ENCODE measurements at places on chromosomes 11 and 22.

DNA sequence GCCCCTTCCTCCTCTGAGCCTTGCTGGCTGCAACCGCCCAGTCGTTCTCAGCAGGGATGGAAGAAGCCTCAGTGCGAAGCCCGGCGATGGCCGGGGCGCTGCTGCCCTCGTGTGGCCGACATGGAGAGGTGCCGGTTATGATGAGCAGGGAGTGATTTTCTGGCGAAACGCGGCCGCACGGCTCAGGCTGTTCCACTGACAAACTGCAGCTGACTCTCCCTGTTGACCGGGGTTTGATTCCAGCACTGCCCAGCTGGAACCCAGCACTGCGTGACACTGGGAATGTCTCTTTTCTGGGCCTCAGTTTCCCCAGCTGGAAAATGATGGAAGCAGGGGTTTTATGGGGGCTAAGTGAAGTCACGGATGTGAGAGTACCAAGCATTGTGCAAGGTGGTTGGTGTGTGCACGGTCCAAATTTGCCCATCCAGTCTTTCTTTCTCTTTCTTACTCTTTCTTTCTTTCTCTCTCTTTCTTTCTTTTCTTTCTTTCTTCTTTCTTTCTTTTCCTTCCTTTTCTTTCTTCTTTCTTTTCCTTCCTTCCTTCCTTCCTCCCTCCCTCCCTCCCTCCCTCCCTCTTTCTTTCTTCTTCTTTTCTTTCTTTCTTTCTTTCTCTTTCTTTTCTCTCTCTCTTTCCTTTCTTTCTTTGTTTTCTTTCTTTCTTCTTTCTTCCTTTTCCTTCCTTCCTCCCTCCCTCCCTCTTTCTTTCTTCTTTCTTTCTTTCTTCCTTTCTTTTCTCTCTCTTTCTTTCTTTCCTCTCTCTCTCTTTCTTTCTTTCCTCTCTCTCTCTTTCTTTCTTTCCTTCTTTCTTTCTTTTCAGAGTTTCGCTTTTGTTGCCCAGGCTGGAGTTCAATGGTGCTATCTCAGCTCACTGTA lies 25.8 kb upstream of the MPPED1 start:
- peak; percentile 75 for DNase-seq

- peak; percentile 49 for DNase-seq
Observed at GRCh38 chr11:45142241-45143055, 4.0 kb upstream of the PRDM11 start.

DNA sequence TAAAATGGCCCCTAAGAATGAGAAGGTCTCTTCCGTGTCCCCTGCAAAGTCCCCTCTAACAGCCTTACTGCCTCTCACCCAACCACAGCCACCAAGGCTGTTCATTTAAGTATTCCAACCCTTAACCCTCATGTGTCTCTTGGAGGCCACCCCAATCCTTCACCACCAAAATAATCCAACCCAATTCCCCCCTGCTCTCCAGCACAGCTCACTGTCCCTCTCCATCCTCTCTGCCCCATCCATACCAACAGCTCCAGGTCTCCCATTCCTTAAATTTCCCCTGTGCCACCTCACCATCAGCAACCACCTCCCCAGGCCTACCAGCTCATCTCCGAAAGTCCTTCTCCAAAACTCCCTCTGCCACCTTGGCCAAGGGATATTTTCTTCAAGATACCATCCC lies 1.4 kb downstream of the FAM168A start:
- DNase-seq, result no peak

DNA sequence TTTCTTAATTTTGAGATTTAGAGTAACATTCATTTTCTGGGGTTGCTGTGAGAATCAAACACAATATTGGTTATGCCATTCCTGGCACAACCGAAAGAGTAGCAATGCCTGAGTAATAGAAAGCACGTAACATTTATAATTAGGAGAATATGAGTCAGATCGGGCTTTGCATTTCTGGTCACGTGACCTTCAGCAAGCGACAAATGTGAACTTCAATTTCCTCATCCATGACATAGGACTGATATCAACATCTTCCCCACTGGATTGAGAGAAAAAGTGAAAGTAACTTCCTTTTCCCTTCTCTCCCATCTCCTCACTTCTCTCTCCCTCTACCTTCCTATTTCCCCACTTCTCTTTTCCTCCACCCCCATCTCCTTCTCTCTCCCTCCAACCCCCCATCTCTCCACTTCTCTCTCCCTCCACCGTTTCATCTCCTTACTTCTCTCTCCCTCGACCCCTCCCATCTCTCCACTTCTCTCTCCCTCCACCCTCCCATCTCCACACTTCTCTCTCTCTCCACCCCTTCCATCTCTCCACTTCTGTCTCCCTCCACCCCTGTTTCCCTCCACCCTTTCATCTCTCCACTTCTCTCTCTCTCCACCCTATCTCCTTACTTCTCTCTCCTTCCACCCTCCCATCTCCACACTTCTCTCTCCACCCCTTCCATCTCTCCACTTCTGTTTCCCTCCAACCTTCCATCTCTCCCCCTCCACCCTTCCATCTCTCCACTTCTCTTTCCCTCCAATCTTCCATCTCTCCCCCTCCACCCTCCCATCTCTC lies 33.5 kb upstream of the CAT start:
- no peak for DNase-seq

- DNase-seq, result peak; percentile 3
Observed at GRCh38 chr11:48384670-48385069, 18.4 kb upstream of the OR4C5 start.

GRCh38 chr11:114395736-114396135 lies 4.6 kb downstream of the C11orf71 start:
- no peak for DNase-seq

- no peak for DNase-seq
Observed at GRCh38 chr11:131675121-131675888, 304.9 kb downstream of the NTM start.

GRCh38 chr11:109425554-109425953 lies 3.6 kb downstream of the C11orf87 start:
- DNase-seq, result no peak

DNA sequence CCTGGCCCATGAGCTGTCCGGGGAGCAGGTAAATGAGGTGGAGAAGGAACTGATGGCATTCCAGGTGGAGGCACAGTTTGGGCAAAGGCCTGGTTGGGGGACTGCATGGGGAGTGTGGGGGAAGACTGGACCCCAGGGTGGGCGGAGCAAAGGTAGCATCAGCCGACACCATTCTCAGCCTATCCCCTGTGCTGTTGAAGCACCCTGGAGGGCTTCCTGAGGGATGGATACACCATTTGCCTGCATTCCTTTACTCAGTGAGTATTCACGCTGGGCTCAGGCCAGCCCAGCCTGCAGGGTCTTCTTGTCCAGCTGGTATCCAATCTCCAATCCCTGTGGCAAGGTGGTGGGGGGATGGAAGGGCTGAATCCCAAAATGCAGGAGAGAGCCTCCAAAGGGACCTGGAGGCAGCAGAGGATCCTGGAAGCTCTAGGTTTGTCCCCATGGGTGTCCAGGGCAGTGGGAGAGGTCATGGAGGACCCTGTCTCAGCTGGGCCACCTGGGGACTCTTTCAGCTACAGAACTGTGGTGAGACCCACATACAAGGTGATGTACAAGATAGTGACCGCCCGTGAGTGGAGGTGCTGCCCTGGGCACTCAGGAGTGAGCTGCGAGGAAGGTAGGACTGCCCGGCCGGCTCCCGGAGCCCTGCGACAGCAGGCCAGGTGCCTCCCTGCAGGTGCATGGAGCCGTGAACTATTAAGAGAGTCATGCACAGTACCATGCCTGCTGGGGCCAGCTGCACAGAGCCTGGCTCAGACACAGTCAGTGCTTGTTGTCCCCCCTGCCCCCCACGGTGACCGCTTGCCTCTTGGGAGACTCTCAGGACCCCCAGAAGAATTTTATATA lies 9.5 kb downstream of the EMID1 start:
- DNase-seq, result no peak

GRCh38 chr11:75022759-75023396 lies 34.1 kb downstream of the NEU3 start:
- DNase-seq, result peak; percentile 66

DNA sequence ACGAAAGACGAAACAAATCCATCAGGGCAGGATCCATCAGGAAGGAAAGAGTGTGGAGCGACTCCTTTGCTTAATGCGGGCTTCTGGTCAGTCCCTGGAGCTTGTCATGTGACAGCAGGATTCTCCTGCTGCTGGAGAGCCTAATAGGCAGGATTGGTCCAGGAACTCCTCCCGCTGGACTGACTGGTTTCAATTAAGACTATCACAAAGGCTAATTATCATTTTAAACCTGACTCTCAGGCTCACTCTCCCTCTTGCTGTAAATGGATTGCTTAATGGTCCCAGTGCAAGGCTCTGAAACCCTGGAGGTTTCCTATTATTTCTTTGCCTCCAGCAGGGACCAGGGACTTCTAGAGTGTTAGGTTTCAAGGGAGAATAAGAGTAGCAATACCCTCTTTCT lies 493.8 kb downstream of the NTM start:
- no peak for DNase-seq

GRCh38 chr11:128696941-128697340 lies 3.1 kb downstream of the FLI1 start:
- no peak for DNase-seq

DNA sequence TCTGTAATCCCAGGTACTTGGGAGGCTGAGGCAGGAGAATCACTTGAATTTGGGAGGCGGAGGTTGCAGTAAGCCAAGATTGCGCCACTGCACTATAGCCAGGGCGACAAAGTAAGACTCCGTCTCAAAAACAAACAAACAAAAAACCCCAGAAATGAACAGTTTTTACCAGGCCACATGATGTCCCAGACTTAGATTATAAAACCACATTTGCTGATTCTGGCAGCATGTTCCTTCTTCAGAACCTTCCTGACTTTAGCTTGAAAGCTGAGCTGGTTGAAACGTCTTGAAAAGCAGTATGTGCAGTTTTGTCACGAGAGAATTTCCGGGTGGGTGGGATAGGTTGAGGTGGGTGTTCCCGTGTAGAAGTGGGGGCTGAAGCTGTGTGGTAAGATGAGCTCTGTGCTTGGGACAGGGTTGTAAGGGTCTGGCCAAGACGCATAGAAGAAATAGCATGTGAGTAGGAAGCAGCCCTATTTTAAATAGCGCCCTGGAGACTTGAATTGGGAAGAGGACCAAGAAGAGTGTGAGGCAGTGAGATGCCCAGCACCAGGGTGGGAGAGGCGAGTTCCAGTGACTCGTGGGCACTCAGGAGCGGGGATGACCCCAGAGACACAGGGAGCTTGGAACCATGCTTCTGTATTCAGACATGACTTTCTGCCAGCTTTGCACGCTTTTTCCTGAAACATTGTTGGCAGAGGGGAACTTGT lies 7.6 kb downstream of the AP2A2 start:
- DNase-seq, result no peak

- no peak for DNase-seq
Observed at GRCh38 chr11:119785131-119785530, 56.1 kb upstream of the NECTIN1 start.

GRCh38 chr11:134349109-134349801 lies 17.5 kb downstream of the GLB1L2 start:
- no peak for DNase-seq

- DNase-seq, result no peak
Observed at GRCh38 chr22:35316751-35317150, 17.1 kb downstream of the TOM1 start.

- no peak for DNase-seq
Observed at GRCh38 chr22:24302591-24302990, 32.0 kb downstream of the SPECC1L start.

DNA sequence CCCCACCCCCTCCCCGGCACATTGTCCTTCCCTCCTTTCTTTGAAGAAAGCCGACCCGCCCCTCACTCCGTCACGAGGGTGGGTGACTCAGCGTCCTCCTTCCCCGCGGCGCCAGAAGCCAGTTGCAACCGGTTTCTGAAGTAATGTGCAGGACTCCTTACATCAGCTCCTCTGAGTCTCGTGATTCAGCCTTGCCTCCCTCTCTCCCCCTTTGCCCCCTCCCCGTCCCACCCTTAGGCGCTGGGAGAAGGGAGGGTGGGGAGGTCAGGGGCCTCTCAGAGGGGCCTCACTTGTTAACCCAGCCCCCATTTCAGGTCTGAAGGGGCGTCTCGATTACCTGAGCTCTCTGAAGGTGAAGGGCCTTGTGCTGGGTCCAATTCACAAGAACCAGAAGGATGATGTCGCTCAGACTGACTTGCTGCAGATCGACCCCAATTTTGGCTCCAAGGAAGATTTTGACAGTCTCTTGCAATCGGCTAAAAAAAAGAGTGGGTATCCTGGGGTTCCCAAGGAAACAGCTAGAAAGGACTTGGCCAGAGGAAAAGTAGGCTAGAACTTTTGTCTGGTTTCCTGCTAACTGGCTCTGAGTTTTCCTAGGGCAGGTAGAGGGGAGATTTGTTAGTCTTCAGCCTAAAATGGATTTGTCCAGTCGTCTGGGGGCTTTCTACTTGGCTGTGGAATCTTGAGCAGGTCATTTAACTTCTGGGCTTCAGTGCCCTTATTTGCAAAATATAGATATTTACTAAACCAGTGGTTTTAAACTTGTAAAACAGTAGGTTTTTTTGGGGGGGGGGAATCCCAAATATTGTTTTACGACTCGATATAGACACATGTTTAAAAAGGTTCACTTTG lies 1.1 kb downstream of the SLC3A2 start:
- DNase-seq, result peak; percentile 72

DNA sequence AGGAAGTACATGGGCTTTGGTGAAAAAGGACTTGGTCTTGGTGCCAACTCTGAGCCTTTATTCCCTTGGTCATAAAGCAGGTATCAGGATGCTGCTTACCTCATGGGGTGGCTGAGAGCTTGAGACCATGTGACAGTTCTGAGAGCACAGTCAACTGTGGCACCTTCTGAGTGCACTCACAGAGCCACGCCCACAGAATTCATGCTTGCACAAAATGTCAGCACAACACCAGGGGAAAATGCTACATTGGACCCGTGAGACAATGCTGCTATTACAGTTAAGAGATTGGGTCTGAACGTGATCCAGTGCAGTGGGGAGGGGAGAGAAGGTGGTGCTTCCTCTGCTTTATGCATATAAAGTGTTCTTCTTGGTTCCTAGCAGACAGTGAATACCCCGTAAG lies 79.5 kb upstream of the SPON1 start:
- no peak for DNase-seq

DNA sequence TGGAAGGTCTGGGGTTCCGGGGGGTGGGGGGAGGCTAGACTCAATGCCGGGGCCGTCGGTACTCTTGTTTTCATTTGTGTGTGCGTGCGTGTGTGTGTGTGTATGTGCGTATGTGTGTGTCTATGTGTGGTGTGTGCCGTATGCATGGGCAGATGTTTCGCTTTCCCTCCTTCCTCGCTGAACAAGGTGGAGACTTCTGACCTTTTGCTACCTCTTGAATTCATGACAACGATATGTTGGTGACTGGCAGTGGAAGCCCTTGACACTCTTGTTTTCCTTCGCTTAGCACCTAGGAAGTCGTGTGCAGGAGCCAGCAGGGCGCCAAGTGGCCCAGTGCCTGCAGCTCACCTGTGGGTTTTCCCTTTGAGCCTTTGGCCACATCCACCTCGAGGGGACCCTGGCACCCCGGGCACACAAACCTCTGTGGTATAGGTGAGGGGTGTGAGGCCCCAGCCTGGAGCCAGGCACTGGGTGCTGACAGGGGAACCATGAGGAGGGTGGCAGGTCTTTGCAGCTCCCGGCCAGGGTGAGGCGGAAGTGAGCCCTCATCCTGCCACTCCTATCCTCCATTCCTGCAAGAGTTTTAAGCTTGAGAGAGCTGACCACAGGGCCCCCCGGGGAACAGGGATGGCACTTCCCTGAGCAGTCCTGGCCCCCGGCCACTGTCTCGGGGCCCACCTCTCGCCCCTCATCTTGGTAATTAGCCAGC lies 19.3 kb upstream of the TMEM191C start:
- peak; percentile 19 for DNase-seq

- no peak for DNase-seq
Observed at GRCh38 chr11:14022821-14023220, 60.3 kb downstream of the SPON1 start.
